ENCODE measurements at places on chromosomes 2 and 18.

- no peak for DNase-seq
These were observed 30.9 kb downstream of the TMEM182 start for GRCh38 chr2:102792568-102793208.

DNA sequence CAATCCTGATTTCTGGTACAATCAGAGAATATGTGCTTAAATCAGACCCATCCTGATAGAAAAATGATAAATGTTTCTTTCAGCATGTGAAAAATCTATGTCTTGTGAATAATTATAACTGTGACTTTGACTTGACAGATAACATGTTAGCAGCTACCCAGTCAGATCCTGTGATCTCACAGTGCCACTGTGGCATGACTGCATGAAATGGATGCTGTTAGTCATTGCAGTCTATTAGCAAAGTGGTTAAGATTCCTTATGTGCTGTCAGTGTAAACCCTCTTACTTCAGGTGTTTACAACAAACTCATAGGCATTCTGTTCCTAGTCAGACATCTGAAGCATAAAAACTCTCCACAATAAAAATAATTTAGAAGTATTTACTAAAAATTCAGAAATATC lies 244.6 kb upstream of the RND3 start:
- no peak for DNase-seq

DNA sequence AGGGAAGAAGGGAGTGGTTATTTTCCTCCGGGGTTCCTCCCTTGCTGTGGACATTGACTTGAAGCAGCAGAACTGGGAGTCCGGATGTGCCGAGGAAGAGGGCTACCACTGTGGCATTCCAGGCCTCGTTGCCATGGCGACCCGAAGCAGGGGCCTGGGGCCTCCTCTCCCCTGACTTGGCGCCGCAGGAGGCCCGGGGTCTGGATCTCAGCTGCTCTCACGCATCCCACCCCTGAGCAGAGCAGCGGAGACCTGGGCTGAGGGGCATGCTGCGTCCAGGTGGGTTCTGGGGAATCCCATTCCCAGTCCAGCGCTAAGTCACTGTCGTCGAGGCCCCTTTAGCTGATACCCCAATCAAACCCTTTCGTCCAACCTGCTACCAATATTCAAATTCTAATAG lies 100.2 kb downstream of the BCL11A start:
- DNase-seq = no peak

GRCh38 chr2:15271276-15271675 lies 289.9 kb downstream of the NBAS start:
- DNase-seq = no peak

- no peak for DNase-seq
These were observed 185.6 kb downstream of the RTP5 start for GRCh38 chr2:242054881-242055801.

GRCh38 chr2:71277536-71278103 lies 50.7 kb upstream of the PAIP2B start:
- DNase-seq = peak; percentile 58

DNA sequence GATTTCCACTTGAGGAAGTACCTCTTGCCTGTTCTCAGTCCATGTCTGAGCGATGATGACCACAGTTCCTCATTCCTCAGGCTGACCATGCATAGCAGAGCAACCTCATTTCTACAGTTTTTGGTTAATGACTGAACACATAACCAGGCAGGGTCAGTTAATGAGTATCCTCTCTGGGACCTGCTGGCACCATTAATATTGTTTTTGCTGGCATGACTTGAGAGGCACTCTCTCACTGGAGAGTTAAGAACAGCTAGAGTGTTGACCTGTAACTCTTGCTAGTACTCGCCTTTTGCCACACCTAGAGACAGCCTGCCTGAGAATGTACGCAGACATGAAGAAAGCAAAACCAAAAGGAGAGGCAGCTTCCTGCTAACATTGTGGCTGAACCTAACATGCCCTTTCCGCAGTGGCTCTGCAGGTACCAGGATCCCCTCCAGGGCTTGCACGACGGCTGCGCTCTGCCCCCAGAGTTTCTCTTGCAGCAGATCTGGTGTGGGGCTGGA lies 23.9 kb downstream of the PECR start:
- DNase-seq = no peak

GRCh38 chr2:224594840-224595239 lies 9.7 kb upstream of the CUL3 start:
- no peak for DNase-seq

DNA sequence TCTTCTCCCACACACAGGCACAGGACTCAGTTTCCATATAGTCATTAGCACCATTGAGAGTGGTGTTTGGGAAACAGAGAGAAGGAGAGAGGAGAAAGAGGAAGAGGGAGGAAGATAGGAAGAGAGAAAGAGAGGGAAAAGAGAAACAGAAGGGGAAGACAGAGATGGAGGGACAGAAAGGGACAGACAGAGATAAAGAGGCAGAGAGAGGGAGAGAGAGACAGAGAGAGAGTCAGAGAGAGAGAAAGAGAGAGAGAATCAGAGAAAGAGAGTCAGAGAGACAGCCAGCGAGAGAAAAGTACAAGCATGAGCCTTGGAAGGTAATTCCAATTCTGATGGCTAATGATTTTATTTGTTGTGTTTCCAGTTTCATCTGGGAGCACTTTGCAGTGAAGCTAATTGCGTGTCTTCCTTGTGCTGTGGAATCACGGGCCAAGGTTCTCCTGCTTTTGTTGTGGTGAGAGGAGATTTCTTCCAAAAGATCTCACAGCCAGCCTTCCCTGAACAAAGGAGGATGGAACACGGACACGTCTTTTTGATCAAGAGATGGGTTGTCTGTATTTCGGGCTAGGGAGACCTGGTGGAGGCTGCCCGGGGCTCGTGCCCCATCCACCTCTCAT lies 153.6 kb upstream of the TWIST2 start:
- no peak for DNase-seq

- no peak for DNase-seq
These were observed 117.6 kb downstream of the NEDD4L start for GRCh38 chr18:58161659-58162058.

DNA sequence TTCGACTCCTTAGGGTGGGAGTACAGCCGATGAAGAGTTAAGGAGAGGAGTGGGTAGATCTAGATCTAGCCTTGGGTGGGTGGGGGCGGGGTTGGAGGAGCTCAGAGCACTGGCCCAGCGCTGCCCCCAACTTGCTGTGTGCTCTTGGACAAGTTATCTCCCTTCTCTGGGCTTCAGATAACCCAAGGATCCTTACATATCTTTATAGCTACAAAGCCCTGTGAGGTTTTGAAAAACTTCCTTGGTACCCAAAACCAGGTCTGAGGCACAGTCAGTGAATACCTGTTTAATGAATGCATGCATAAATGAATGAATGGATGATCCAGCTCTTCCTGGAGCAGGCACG lies 1.3 kb upstream of the ODC1 start:
- no peak for DNase-seq

- DNase-seq = peak; percentile 15
These were observed 79.0 kb downstream of the HDAC4 start for GRCh38 chr2:239321596-239322415.

DNA sequence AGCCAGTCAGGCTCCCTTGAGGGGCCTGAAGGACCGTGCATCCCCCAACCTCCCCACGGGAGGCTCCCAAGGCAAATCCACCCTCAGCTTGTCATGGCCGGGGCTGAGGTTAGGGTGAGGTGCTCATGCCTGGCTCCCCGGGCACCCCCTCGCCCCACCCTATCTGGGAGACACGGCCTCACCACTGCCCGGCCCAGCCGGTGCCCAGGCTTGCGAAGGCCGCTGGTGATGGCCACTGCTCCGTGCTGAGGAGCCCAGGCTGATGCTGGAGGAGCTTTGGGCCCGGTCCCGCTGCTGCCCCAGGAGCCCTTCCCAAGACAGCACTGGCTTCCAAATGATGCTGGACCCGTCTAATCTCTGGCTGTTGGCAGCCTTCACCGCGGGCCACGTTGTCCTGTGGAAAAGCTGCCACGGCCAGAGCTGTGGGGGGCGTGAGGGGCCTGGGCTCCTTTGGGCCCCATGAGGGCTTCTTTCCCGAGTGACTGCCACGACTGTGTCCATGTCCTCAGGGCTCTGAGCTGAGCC lies 135.7 kb upstream of the CTDP1 start:
- peak; percentile 24 for DNase-seq

DNA sequence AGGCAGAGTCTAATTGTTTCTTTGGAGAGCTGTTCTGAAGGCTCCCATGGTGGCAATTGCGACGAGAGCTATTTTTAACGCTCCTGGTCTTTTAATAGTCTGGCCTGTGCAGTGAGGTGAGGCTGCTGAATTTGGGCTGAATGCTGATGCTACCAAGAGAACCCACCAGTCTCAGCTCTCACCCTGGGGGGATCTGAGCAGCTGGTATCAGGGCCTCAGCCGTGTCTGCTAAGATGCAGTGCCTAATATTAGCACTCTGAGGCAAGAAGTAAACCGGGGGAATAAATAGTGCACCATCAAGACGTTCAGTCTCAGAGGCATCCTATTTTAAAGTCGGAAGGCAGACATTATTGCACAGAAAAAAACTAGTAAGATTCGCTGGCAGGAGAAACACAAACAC lies 214.8 kb upstream of the PID1 start:
- DNase-seq = no peak

DNA sequence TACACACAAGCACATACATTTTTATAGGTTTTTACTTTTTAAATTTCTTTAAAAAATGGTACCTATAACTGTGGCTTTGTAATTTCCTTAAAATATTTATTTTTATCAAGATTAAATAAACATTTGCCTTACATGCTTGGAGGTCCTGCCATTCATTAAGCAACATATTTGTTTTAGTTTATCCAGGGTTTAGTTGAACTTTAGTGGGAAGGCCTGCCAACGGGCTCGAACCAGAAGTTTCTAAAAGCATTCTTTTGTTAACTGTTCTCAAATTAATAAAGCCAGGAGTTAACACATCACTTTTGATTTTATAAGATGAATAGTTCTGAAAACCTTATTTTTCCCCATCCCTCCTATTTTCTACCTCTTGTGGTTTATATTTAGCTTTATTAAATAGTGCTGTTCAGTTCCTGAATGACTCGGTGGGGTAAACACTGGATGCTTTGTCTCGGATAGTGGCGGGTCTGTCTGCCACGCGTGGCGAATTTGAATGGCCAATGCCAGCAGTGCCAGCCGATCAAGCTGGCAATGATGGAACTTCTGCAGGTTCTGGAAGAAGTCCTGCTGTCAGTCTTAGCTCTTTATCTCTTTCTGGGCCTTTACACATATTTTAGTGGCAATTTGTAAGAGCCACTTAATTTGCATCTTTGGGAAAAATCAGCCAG lies 32.2 kb downstream of the SH3YL1 start:
- DNase-seq = no peak

DNA sequence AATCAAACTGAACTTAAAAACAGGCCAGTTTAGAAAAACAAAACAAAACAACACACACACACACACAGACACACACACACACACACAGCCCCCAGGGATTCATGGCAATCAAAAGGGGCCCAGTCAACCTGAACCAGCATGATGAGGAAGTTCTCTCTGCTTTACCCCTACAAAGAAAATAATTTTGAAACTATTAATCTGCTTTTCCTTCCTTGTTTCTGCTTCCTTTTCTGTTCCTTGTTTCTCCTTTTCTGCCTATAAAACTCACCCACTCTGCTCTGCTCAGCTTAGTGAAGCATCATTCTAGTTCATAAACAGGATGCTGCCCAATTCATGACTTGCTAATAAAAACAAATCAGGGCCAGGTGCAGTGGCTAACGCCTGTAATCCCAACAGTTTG lies 203.1 kb downstream of the RAB3GAP1 start:
- DNase-seq = no peak

GRCh38 chr2:25286025-25286400 lies 55.7 kb downstream of the DNMT3A start:
- DNase-seq = no peak

- no peak for DNase-seq
These were observed 528 bp upstream of the PPP4R3B start for GRCh38 chr2:55618025-55618274.

- DNase-seq = no peak
These were observed 34.3 kb upstream of the OSBPL6 start for GRCh38 chr2:178159966-178160365.

DNA sequence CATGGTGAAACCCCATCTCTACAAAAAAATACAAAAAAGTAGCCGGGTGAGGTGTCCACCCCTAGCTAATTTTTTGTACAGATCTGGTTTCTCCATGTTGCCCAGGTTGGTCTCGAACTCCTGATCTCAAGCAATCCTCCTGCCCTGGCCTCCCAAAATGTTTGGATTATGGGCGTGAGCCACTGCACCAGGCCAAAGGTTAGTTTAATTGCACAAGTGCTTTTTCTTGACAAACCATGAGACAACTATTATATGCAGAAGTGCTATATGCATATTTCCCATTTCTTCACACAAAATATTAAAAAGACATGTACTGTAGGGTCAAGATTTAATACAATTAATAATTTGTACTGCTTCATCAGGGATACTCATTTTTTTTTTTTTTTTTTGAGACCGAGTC lies 5.0 kb upstream of the GGCX start:
- DNase-seq = no peak

DNA sequence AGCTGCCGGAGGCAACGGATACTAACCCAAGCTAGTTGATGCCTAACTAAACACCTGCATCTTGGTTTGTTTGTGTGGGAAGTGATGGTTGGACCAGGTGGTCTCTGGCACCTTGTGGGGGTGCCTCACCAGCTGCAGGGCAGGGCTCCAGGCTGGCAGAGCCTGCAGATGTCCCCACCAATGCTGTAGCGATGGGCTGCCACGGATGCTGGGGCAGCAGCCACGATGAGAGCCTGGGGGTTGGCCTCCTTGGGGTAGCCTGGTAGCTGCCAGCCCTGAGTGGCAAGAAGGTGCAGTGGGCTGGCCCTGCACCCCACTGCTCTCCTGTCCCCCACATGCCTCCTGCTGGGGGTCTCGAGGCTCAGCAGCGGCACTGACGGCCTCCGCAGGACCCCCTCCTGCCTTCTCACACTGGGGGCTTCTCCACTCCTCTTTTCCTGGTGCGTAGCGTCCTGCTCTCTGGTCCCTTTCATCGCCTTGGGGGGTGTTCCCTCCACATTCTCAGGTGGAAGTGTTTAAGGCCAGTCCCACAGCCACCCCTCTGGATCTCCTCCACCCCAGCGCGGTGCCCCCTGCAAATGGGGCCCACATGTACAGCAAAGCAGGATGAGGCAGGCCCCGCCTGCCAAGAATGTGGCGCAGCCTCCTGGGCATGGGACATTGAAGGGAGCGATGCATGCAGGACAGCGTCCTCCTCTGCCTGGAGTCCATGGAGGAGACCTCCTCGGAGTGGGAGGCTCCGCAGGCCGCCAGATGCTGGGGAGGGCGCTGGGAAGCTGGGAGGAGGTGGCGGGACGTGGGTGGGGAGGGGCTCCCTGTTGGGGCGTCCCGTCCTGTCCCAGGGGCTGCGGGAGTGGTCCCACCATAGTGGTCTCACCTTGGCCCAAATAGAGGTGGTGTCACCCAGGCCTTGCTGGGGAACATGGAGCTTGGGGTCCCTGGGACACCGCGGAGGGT lies 173.1 kb downstream of the ASB1 start:
- DNase-seq = no peak

DNA sequence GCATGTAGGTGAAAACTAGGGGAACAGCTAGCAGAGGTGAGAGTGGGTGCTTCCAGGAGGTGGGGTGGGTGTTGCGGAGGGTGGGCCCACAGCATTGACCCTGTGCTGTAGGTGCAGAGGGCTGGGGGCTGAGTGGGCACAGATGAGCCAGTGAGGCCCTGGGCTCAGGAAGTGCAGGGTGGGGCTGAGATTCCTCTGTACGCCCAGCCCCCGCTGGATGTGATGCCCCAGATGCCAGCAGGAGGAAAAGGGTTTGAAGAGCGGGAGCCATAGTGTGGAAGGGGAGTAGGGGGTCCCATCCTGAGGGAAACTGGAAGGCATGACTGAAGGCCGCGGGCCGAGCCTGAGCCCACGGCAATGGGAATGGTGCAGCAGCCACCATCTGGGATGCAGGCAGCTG lies 14.1 kb upstream of the OTOS start:
- DNase-seq = no peak

Data from left cardiac atrium (tissue), 4 donors.